ENCODE measurements at places on chromosomes 6 and 20. TPM values are rescaled to one million over a fixed set of nuclear protein-coding genes. Genes with fewer than 3 reads are reported as not detected.
A peak's percentile ranks its signal among the peaks of the same experiment; 100 is the strongest.

The SMLR1 gene
- total RNA-seq = not detected

The ADGB gene
- not detected for total RNA-seq

DNA sequence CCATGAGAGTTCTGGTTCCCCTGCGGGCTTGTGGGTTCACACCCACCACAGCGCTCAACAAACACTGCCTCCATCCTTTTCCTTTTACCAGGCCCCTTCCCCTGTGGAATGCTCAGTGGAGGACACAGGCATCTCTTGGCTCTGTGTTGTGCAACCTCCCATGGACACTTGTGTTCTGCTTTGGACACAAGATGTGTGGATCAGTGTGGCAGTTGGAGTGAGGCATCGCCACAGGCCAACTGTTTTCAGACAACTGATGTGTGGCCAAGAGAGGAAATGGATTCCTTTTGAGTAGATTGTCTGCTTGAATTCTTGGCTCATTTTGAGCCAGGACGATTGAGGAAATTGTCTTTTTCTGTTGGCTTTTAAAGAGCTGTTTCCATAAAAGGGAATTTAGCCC is 26.8 kb downstream of the CST8 start:
- peaks cover 10% of the 10 kb centered on the region for H3K4me1 ChIP-seq
- no peaks in the 10 kb centered on the region for H3K36me3 ChIP-seq
- H3K27me3 ChIP-seq = peaks cover 2% of the 10 kb centered on the region
- no peak overlapping the region for H3K27ac ChIP-seq
- DNase-seq = no peak

GRCh38 chr6:113597231-113597583 is 259.9 kb upstream of the MARCKS start:
- no peaks in the 10 kb centered on the region for H3K27me3 ChIP-seq
- peak overlapping the region; percentile 92 for H3K27ac ChIP-seq
- no peak for DNase-seq
- H3K4me1 ChIP-seq = peaks cover 56% of the 10 kb centered on the region

DNA sequence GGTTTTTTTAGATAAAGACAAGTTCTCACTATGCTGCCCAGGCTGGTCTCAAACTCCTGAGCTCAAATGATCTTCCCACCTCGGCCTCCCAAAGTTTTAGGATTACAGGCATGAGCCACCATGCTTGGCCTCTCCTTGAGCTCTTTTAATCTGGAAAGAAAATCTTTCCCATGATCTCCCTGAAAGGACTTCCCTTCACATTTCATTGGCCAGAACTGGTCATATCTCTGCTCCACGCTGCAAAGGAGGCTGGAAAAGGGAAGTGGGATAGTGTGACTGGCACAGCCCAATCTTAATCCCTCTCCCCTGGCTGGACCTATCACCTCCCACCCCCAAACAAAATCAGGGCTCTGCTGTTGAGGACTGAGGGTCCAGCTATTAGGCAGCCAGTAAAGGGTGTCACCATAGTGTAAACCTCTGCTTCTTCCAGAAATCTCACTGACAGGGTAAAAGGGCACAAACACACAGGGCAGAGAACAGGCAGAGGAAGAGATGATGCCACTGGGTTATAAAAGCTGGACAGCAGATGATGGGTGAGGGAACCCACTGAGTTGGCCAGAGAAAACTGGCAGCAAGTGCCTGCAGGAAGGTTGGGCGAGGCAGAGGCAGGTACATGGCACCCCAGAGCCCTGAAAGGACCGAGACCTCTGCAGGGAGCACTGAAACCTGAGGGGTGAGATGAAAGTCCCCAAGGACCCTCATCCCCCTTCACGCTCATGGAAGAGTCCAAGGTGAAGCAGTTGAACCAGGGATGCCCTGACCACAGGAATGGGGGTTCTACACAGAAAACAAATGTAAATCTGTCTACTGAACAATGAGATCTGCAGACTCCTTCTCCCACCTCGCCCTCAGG is 83.1 kb upstream of the PTPN1 start:
- H3K4me3 ChIP-seq = no peak overlapping the region
- no peak overlapping the region for H3K27ac ChIP-seq
- DNase-seq = no peak

DNA sequence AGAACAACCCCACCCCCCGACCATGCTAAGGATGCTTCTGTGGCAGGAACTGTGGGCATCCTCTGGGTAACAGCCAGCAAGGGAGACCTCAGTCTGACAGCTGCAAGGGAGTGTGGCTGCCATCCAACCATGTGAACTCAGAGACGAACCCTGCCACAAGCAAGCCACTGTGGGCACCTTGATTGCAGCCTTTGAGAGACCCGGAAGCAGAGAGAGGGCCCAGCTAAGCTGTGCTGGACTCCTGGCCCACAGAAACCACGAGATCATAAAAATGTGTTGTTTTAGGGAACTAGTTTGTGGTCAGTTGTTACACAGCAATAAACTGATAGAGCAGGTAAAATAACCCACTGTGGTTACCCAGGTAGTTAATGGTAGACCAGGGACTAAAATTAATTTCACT is 414.6 kb downstream of the CDH26 start:
- H3K4me3 ChIP-seq = no peak overlapping the region
- no peaks in the 10 kb centered on the region for H3K4me1 ChIP-seq
- no peak overlapping the region for H3K27ac ChIP-seq
- DNase-seq = no peak
- H3K36me3 ChIP-seq = no peaks in the 10 kb centered on the region

- H3K27ac ChIP-seq = peak overlapping the region; percentile 55
- H3K4me1 ChIP-seq = peaks cover 38% of the 10 kb centered on the region
- peak; percentile 40 for DNase-seq
- peak overlapping the region; percentile 75 for H3K4me3 ChIP-seq
Measured at GRCh38 chr6:100465701-100466409, 1.1 kb upstream of the SIM1 start.

- peaks cover 2% of the 10 kb centered on the region for H3K36me3 ChIP-seq
- H3K4me1 ChIP-seq = no peaks in the 10 kb centered on the region
- no peak overlapping the region for H3K4me3 ChIP-seq
Measured at GRCh38 chr20:58500256-58500655, 14.9 kb downstream of the APCDD1L start.

DNA sequence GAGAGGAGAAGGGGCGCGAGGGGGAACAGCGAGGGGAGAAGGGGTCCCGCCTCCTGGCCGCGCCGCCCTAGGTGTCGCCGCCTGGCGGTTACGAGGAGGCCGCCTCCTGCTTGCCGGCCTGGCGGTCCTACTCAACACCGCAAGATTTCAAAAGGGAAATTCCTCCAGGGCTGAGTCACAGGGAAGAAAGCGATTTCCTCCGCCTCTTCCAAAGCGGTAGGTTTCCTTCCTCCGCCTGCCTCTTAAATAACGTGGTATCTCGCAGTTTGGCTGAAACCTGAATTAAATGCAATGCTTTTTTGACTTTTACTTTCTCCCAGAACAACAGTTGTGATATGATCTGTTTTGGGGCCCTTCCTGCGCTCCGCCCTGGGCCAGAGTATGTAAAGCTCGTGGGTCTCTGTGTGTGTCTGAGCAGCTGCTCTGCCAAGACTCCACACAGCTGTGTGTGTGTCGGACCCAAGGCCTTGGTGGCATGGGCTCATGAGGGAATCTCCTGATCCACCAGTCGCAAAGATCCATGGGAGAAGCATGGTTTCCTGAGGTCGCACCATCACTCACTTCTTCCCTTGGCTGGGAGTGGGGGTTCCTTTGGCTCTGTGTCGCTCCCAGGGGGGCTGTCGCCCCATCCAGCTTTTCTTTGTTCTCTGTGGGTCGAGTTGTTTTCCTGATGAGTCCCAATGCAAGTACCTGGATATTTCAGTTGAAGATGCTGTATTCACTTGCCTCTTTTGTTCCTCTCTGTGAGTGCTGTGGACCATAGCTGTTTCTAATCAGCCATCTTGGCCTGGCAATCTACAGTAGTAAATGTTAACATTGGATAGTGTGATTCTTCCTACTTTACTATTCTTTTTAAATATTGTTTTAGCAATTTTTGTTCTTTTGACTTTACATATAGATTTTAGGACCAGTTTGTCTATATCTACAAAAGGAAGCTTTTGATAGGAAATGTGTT is 31.6 kb upstream of the NOTCH4 start:
- no peak overlapping the region for H3K27ac ChIP-seq
- H3K27me3 ChIP-seq = peaks cover 52% of the 10 kb centered on the region
- H3K4me3 ChIP-seq = peak overlapping the region; percentile 43
- H3K4me1 ChIP-seq = peaks cover 8% of the 10 kb centered on the region
- H3K36me3 ChIP-seq = no peaks in the 10 kb centered on the region
- no peak for DNase-seq

- H3K36me3 ChIP-seq = peaks cover 4% of the 10 kb centered on the region
- DNase-seq = peak; percentile 93
- peak overlapping the region; percentile 75 for H3K27ac ChIP-seq
Measured at GRCh38 chr20:58891086-58891717, 38.7 kb downstream of the GNAS start.

DNA sequence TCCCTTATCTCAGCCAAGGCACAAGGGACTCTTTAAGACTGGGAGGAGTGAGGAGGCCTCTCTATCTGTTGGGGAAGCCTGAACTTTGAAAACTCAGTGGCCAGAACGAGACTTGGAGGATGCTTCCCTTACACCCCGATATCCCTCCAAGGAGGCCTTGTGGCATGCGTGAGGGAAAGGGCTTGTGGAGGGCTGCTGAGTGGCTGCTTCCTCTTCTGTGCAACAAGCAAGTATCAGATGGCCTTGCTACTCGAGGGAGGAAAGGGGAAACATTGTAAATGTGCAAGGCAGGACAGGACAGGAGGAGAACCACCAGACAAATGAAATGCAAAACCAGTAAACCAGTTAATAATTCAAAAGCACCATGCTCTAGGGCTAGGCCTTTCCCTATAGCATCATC is 306.5 kb upstream of the MAP3K7 start:
- DNase-seq = no peak
- H3K36me3 ChIP-seq = no peaks in the 10 kb centered on the region
- peaks cover 26% of the 10 kb centered on the region for H3K27me3 ChIP-seq
- no peaks in the 10 kb centered on the region for H3K4me1 ChIP-seq
- H3K27ac ChIP-seq = no peak overlapping the region

GRCh38 chr6:156554160-156554559 is 223.0 kb upstream of the ARID1B start:
- no peak overlapping the region for H3K27ac ChIP-seq
- no peak overlapping the region for H3K4me3 ChIP-seq
- no peaks in the 10 kb centered on the region for H3K36me3 ChIP-seq
- DNase-seq = no peak

DNA sequence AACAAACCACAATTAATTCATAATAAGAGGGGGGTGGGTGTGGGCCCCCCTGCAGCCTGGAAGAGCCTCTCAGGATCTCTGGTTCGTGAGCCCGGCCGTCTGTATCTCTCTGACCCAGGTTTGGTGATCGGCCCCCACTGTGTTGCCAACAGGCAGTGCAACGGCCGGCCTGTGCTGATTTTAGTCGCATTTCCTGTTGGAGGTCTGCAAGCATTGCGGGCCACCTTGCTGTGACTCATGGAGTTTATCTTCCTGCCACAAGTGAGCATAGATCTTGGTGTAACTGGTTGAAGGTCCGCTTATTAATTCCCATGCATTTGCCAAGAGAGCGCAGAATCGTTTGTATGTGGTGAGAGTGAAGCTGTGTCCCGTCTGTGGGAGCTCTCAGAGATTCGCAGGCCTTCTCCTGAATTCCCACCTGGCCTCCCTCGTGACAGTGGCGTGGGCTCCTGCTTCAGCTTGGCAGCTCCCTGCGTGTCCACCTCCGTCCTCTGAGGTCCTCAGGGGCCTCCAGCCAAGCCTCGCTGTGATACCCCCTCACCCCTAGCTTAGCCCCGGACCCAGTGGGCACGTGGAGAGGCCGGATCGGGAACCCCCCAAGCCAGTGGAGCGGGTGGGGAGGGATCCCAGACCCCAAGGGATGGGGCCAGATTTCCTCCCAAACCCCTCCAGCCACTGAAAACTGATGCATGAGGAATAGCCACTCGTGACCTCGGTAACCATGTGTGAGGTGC is 269.8 kb downstream of the CDH4 start:
- H3K27ac ChIP-seq = no peak overlapping the region
- H3K27me3 ChIP-seq = peaks cover 2% of the 10 kb centered on the region

GRCh38 chr6:166640342-166641043 is 13.4 kb upstream of the RPS6KA2 start:
- H3K27me3 ChIP-seq = peaks cover 10% of the 10 kb centered on the region
- H3K4me1 ChIP-seq = peaks cover 4% of the 10 kb centered on the region
- DNase-seq = no peak
- H3K27ac ChIP-seq = no peak overlapping the region

- H3K4me3 ChIP-seq = no peak overlapping the region
- H3K27ac ChIP-seq = no peak overlapping the region
- no peaks in the 10 kb centered on the region for H3K4me1 ChIP-seq
- no peaks in the 10 kb centered on the region for H3K27me3 ChIP-seq
Measured at GRCh38 chr20:60587986-60588385, 629.8 kb downstream of the CDH26 start.

The EYS gene
- not detected for total RNA-seq

GRCh38 chr20:42678895-42679294 is 510.8 kb downstream of the PTPRT start:
- H3K27ac ChIP-seq = no peak overlapping the region
- no peaks in the 10 kb centered on the region for H3K36me3 ChIP-seq
- DNase-seq = no peak
- H3K4me3 ChIP-seq = no peak overlapping the region
- H3K4me1 ChIP-seq = no peaks in the 10 kb centered on the region

The GPX5 gene
- total RNA-seq = not detected

The TEAD3 gene
- 44.8 TPM for total RNA-seq

GRCh38 chr6:26290941-26291340 is 74.1 kb upstream of the BTN3A2 start:
- H3K27ac ChIP-seq = no peak overlapping the region
- H3K4me1 ChIP-seq = peaks cover 10% of the 10 kb centered on the region
- DNase-seq = no peak
- no peaks in the 10 kb centered on the region for H3K27me3 ChIP-seq

The MARCKS gene
- 868 TPM for total RNA-seq

DNA sequence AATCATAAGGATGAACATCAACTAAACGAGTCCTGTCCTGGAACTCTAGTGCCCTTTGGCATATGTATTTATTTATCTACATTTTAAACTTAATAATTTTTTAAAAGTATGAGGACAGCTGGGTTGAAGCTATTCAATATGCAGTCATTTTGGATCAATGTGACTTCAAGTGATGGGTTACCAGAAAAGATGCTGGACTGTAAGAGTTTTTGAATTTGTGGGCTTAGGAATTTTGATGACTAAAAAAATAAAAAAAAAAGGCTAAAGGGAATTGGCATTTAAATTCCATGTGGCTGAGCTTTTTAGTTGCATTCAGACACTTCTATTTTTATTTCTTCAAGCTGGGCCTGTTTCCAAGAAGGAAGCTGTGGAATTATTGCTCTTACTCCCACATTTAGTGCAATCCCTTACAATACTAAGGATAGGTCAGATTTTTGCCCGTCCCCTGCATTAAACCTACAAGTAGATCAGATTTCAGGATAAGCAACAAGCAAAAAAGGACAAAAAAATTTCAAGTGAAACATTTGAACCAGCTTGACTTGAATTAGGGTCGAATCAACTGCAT is 704.2 kb upstream of the CITED2 start:
- H3K4me1 ChIP-seq = peaks cover 59% of the 10 kb centered on the region
- H3K36me3 ChIP-seq = peaks cover 11% of the 10 kb centered on the region
- DNase-seq = no peak
- no peak overlapping the region for H3K4me3 ChIP-seq
- peak overlapping the region; percentile 89 for H3K27ac ChIP-seq
- no peaks in the 10 kb centered on the region for H3K27me3 ChIP-seq
